ENCODE measurements at places on chromosomes 5 and 9.

GRCh38 chr9:131398204-131398603, 4.3 kb downstream of the PRRC2B start:
- DNase-seq: peak; percentile 92

GRCh38 chr9:69030851-69031645, 4.5 kb upstream of the FXN start:
- DNase-seq: no peak

DNA sequence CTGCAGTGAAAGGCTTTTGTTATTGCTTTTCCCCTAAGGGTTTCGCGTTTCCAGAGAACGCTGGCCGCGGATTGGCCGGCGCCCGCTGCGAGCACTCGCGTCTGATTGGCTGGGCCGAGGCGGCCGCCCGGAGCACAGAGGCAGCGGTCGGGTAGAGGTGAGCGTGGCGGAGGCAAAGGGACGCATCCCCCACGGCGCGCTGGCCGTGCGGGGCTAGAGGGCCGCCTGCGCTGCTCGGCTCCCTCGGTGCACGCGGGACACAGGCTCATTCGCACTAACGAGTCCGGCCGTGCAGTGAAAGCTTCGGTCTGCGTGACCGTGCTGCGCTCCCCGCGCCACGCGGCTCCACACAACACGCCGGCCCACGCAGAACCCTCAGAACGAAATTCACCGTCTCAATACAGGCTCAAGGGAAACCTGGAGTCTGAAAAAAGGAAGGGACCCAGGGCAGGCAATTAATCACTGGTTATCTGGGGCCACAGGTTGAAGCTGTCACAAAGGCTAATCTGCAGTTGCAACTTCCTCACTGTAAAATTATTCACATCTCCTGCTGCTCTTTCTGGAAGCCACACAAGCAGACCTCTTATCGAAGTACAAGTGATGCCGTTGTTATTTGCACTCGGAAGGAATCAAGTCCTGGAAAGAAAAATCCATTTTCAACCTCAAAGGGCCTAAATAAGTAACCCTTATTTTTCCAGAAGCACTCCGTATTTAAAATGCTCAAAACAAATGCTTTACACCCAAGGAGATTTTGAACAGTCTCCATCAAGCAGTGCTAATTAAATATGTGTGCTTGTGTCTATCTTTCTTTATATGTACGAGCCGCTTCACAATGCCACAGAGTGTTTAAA, 94.6 kb downstream of the ZNF608 start:
- DNase-seq: no peak

DNA sequence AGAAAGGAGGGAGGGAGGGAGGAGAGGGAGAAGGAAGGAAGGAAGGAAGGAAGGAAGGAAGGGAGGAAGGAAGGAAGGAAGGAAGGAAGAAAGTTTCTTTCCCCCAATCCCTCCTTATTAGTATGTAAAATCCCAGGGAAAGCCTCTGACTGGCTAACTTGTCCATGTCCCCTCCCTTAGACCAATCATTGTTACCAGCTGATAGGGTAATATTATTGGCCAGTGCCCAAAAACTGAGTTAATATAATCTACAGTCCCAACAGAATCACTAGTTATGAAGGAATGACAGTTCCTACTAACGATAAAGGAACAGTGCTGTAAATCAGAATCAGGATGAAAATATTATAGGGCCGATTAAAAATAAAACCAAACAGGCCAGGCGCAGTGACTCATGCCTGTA, 53.6 kb upstream of the CCNG1 start:
- no peak for DNase-seq

GRCh38 chr9:89993678-89994630, 389.1 kb downstream of the GADD45G start:
- no peak for DNase-seq

DNA sequence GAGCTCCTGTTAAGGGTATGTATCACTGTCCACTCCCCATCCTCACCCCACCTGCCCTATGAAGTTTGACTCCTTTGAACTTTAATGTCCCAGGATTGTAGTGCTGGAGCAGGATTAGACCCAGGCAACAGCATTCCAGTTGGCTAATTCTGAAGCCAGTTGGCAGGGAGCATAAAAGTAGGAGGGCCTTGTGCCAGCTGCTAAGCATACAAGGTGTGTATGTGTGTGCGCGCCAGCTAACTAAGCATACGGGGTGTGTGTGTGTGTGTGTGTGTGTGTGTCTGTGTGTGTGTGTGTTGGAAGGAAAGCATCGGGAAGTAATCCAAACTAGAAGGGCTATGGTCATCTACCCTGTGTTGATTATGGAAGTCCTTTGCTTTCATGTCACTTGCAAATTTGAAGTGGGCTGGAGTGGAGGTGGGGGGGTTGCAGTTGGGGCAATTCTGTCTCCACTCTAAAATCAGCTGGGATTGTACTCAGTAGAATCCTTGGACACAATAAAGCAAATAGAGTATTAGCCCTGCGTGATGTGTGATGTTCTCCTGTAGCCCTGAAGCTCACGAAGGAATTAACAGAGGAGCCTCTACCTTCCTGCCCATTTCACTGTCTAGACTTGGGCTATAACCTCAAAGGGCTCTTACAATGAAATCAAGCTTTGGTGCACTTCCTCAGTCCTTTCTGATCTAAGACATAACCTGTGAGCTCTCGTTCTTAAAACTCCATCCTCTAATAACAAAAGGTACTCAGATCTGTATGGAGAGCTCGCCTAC, 26.9 kb downstream of the HMGCR start:
- DNase-seq: no peak

- DNase-seq: no peak
Observed at GRCh38 chr9:251398-251797, 36.7 kb downstream of the DOCK8 start.

GRCh38 chr5:84213861-84214260, 170.8 kb downstream of the EDIL3 start:
- DNase-seq: no peak

GRCh38 chr9:2036844-2037243, 21.7 kb downstream of the SMARCA2 start:
- no peak for DNase-seq

DNA sequence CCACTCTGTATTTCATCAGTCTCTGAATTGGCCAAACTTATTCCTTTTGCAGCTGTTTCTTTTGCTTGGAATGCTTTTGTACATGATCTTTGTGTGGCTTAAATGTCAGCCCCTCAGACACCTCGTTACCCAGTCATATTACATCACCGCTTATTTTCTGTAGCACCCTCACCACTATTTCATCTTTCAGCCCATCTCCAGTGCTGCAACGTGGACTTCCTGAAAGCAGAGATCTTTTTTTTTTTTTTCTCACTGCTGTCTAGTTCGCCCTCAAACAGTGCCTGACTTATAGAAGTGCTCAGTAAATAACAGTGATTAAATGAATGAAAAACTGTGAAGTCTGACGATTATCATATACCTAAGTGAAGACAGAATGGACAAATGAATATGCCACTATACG, 835 bp downstream of the SRA1 start:
- DNase-seq: no peak

DNA sequence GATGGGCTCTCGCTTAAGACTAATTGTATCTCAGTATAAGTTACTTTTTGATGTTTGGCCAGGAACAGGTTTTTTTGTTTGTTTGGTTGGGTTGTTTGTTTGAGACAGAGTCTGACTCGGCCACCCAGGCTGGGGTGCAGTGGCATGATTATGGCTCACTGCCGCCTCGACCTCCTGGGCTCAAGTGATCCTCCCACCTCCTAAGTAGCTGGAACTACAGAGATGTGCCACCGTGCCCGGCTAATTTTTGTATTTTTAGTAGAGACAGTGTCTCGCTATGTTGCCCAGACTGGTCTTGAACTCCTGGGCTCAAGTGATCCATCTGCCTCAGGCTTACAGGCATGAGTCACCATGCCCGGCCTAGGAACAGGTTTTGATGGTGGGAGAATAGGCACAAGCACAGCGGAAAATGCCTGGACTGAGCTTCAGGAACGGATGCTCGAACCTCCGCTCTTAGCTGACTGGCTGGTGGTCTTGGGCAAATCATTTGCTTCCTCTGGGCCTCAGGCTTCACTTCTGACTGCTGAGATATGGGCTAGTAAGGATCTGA, 11.4 kb upstream of the SYNPO start:
- no peak for DNase-seq

DNA sequence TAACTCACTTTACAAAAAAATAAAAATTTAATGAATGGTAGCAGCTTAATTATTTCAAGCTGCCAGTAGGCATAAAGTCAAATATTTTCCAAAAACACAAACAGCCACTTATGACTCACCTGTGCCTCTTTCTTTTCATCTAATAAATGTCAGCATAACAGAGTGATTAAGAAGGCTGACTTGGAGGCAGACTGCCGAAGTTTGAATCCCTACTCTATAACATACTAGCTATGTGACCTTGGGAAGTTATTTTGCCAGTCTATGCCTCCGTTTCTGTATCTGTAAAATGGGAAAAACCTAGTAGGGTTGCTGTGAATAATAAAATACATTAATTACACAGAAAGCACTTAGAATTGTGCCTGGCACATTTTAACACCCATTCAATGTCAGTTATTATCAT, 33.8 kb downstream of the FANCC start:
- DNase-seq: no peak

- DNase-seq: no peak
Observed at GRCh38 chr9:70079417-70080037, 35.9 kb downstream of the MAMDC2 start.

DNA sequence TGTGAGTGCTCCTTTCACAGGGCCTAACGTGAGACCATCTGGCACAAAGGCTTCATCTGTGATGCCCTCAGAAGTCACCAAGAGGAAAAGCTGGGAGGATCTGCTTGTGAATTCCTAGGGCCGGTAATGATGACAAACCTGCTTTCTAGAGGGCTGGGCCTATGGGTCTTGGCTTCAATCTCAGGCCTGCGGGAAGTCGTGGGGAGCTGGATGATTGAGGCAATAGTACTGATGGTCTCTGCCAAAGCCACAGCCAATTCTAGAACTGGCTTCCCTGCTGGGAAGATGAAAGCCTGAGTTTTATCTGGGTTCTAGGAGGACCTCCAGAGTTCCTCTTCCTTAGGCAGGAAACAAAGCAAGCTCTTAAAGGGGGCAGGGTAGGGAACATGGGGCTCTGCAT, 102.7 kb downstream of the TMEM215 start:
- no peak for DNase-seq

GRCh38 chr9:16099732-16100536, 547.1 kb downstream of the CCDC171 start:
- no peak for DNase-seq

- no peak for DNase-seq
Observed at GRCh38 chr9:76772686-76773445, 8.6 kb downstream of the PCA3 start.

- DNase-seq: no peak
Observed at GRCh38 chr9:83270116-83270515, 207.2 kb upstream of the RASEF start.

DNA sequence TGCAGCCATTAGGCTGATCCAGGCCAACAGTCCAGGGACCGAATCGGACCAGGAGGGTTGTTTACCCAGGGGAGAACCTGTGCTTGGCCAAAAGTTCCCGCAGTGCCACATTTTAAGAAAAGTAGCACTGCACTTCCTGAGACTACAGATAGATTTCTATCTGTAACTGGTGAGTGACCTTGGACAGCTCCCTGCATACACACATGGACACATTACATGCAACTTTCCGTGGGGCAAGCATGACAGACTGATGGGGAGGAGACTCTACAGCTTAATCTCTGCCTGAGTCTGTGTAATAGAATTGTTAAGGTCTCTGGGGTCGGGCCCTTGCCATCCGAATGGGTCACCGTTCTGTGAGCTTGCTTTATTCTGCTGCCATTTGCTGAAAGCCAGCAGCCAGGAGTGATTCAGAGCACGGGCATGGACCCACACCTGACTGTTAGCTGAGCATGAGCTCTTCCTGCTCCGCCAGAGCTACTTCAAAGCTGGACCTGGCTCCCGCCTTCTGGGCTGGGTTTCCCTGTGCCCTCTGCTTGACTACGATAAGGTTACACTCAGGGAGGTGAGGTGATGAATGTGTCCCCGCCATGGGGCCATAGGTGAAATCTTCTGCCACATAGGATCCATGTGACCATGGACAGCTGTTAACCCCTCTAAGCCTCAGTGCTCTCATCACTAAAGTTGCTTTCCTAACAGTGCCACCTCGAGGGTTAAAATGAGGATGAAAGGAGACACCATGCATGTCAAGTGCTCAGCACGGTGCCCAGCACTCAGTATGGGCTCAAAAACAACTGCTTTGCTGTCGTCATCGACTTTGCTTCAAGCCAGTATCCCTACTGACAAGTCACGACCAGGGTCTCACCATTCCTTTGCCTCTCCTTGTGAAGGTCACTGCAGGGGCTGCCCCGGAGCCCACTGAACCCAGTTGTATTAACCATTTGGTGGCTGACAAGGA, 200.0 kb downstream of the MELK start:
- DNase-seq: peak; percentile 10

- no peak for DNase-seq
Observed at GRCh38 chr9:87887661-87888480, 5.2 kb downstream of the SPATA31E1 start.

DNA sequence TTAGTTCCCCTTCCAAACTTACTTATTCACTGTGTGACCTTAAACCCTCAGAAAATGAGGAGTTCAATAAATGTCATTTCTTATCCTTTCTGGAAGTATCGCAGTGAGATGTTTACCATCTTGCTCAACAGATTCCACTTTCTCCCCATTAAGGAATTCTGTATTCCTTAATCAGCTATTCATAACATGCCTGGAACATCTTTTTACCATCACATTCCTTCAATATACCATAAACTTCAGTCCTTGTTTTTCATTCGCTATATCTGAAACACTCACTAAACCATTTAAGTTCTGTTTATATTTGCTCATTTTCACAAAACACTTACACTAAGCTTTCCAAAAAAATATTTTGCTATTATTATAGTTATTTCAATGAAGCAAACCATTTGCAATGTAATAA, 1158.6 kb downstream of the CDH12 start:
- DNase-seq: no peak

DNA sequence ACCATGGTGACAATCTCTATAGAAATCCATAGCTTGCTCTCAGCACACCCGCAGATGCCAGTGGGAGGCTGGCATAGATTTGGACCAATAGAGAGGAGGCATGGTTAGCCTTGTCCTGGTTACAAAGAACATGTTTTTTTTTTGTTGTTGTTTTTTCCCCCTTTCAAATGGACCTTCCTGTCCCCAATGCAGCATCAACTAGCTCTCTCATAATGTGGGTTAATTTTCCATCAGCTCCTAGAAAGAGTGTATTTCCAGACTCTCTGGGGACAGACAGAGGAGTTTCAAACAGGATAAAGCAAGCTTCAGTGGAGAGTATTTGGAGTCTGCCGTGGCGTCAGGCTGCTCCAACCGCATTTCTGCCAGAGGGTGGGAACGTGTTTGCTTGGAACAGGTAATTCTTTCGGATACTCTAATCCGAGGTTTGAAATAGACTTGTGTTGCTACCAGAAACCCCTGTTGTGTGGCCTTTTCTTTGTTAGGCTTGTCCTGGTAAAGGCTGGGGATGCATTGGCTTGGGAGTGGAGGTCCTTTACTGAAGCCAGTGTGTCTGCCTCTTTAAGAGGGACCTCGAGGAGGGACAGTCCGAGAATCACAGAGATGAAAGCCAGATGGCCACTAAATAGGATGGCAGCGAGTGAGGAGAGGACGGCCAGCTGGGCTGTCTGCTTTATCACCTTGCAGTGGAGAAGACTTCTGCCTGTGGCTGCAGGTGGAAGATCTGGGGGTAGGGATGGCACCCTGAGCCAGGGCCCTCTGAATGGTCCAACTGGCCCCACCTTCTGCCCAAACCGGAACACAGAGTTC, 130.5 kb upstream of the CPEB4 start:
- no peak for DNase-seq
